ENCODE measurements at places on chromosomes 2 and 18.

GRCh38 chr2:1459727-1460126, 46.5 kb downstream of the TPO start:
- no peak for DNase-seq

- DNase-seq, result no peak
Observed at GRCh38 chr2:119897736-119898395, 115.0 kb upstream of the EPB41L5 start.

- DNase-seq, result peak; percentile 96
Observed at GRCh38 chr2:200864176-200865034, at the start of gene CLK1. Gene CLK1 (minus strand): TSS chr2:200864658. CDS start chr2:200861862, 2,796 bp downstream.

- DNase-seq, result no peak
Observed at GRCh38 chr2:132581991-132582738, 87.8 kb downstream of the LYPD1 start.

DNA sequence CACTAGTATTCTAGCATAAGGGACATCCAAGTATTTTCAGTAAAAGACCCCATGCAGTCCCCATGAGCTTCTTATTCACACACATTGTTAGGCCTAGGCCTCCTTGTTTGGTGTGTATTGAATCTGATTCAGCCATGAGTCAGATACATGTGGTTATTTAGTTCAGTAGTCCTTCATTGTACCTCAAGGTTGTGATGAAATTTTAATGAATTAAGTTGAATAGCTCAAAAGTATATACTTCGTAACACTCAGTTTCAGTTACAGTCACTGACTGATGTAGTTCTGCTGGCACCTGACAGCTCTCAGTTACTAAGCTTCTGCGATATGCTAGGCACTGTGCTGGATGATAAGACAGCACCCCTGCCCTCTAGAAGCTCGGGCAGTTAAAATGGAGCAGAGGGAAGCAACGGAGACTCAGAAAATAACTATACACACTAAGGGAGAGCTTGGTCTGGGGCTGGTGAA, 86.4 kb downstream of the XRCC5 start:
- DNase-seq, result no peak

GRCh38 chr2:163656622-163657280, 79.1 kb downstream of the FIGN start:
- no peak for DNase-seq

GRCh38 chr2:189834059-189834458, 49.8 kb downstream of the PMS1 start:
- no peak for DNase-seq

- no peak for DNase-seq
Observed at GRCh38 chr2:48251437-48252148, 278.4 kb upstream of the STON1 start.

GRCh38 chr2:37653805-37654378, 17.6 kb downstream of the CDC42EP3 start:
- no peak for DNase-seq

DNA sequence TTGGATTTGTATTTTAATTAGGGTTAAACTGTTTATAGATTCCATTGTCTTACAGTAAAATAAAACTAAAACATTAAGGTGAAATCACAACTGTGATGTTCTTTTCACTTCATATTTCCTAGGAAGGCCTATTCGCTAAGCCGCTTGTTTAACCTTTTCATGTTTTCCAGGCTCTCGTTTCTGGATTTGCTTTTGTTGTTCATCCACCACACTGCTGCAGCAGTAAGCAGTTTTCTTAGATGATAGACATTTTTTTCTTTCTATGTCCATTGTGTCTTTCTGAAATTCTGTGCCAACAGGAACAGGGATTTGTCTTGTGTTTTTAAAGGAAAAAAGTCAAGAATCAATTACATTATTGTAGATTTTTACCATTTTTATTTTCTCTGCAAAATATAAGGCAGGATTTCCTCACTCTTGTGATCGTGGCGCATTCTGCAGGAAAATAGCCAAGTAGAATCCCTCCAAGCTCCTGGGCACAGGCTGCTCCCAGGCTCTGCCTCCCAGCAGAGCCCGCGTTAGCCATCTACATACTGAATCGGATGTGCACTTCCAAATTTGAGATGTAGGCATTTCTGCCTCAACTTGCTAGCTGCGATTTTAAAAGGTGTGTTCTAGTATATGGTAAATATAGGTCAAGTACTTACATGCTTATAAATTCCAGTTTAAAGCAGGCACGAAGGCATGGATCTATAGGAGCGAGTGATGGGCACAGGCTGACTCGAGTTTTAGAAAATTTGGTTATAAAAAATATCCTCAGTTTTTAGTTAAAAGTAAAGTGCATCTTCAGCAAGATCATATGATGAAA, 10.2 kb downstream of the TSHZ1 start:
- DNase-seq, result no peak

- DNase-seq, result no peak
Observed at GRCh38 chr18:7089369-7089768, 28.2 kb downstream of the LAMA1 start.

- no peak for DNase-seq
Observed at GRCh38 chr2:228040995-228041394, 140.5 kb downstream of the SPHKAP start.

- no peak for DNase-seq
Observed at GRCh38 chr2:33145459-33145858, 198.7 kb downstream of the LTBP1 start.

DNA sequence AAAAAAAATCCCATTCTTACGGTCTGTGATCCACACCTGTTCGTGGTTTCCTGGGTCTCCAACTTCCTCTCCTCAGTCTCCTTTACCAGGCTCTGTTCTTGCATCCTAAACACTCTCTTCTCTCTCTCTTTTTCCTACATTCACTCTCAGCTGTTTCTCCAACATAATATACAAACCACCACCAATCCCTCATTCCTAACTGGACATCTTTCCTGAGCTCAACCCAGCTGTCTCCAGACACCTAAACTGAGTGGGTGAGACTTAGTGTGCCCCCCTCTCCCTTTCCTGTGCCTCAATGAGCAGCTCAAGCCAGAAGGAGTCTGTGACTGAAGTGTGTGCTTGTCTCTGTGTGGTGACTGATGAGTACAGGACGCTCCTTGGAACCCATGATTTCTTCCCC, 59.4 kb downstream of the LIPG start:
- no peak for DNase-seq

DNA sequence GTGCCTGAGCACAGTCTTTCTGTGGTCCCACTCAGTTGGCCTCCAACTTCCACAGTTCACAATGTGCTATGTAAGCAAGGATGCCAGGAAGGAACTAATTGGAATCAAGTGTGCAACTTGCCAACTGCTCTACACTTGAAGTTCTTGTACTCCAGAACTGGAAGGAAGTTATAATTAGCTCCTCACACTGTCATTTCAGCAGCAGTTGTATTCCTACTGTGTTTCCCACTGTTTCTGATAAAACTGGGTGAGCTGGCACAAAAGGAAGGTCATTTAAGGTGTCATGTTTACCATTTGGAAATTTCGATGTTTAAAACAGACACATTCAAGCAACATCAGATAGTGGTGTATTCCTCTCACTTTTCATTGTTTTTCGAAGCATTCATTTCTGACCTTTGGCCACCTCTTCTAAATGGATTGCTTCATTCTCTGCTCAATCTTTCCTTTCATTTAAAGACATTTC, 84.2 kb downstream of the ANTXR1 start:
- no peak for DNase-seq

GRCh38 chr2:45275242-45275805, 266.1 kb upstream of the SIX2 start:
- no peak for DNase-seq

DNA sequence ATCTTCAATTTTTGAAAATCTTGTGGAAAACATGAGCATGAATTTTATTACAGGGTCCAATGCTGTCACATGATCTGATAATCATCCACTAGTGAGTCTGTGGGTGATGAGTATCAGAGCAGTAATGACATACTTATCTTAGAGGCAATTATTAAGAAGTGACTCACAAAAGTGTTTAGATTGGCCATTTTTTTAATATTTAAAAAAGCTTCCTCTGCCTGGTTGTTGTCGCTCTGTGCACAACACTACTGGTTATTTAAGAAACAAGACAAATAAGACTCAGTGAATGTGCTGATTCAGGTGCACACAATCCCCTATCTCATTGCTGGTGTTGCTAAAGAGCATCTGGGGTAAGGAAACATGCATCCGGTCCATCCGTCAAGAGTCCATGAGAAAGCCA, 665.8 kb upstream of the ZEB2 start:
- DNase-seq, result no peak

GRCh38 chr2:134737671-134738070, 18.9 kb upstream of the TMEM163 start:
- DNase-seq, result no peak

- no peak for DNase-seq
Observed at GRCh38 chr18:3852321-3852720, 402.3 kb downstream of the TGIF1 start.

DNA sequence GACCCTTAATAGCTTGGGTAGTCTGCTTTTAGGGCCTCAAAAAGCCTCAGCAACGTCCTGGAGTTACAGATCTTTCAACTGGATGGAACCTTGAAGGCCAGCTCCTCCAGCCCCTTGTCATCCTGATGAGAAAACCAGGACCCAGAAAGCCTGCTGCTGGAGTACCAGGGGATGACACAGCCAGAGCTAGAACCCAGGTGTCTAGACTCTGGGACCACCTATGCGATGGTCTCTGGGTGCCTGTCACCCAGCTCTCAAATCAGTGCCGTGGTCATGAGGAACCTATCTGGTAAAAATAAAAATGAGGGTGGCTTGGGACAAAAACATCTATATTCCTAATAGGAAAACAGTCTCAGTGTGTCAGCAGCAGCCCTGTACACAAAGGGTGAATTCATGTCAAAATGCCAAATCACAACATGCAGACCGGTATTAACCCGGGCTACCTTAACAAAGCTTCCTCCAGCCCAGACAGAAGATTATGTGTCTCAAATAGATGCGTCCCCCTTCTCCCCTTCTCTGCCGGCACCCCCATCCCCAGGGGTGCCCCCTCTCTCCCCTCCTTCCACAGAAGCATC, 28.5 kb downstream of the SMAD7 start:
- no peak for DNase-seq

Measured in stimulated activated CD4-positive, alpha-beta T cell treated with anti-CD3 and anti-CD28 coated beads, TNF-alpha, amount 100 ng/mL, for 48 hours (primary cell).